ENCODE measurements at places on chromosomes 6 and 20.

DNA sequence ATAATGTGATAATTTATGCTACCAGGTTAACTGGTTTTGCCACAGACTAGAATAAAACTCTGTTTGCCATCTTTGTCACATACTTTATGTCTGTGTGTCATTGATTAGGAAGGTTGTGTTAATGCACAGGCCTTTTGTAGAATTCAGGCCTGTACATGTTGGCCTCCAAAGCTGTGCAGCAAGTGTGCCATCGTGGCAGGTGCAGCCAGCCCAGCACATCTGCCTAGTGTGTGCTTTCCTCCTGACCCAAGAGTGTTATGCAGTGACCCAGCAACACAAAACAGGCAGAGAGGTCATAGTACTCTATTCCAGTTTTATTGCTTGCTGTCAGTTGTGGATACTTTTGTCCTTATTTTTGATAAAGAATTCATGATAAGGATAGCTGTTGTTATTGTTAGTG, 3.7 kb downstream of the MAP3K4 start:
- no peak for DNase-seq

GRCh38 chr6:66499851-66500250, 792.8 kb upstream of the EYS start:
- no peak for DNase-seq

DNA sequence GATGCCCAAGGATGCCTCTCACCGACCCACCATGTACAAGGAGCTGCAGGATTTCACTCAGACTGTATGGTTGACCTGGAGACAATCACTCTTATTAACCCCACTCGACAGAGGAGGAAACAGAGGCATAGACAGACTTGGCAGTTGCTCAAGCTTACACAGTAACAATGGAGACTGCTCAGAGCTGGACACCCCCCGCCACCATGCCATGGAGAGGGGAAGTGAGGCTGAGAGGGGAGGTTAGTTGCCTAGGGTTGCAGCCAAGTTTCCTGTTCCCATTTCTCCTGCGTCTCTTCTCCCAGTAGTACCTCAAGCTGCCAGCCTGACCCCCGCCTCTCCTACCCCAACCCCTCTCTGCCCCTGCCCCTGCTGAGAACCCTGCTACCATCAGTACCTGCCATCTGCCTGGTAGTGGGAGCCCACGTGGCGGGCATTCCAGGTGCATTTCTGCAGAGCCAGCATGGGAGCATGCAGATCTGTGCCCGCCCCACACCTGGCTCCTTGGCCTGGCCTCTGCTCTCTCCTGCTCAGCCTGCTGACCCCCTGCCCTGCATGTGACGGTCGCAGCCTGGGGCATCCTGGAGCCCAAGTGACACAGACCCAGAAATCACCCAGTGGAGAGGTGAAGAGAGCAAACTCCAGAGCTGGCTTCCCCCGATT, 157.7 kb downstream of the PREX1 start:
- DNase-seq: no peak

DNA sequence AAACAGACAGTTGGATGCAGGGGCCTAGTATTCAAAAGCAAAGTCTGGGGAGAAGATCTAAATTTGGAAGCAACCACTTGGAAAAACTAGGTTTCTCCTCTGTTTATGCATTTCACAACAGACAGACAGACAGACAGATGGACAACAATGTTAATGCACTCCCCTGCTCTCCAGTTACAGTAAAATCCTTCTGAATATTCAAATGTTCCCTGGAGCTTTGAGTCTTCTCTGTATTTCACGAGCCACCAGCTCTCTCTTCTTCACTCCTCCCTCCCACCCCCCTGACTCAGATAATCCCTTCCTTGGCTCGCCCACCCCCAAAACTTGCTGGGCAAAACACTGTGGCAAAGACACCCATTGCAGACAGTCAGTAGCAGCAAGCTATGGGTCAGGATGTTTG, 129.3 kb upstream of the TOP1 start:
- DNase-seq: no peak

- DNase-seq: no peak
These were observed 6.1 kb downstream of the RAMACL start for GRCh38 chr6:166580076-166581050.

- DNase-seq: no peak
These were observed 74.5 kb downstream of the PSMG4 start for GRCh38 chr6:3333263-3333662.

GRCh38 chr6:105882121-105882803, 203.9 kb upstream of the PRDM1 start:
- DNase-seq: no peak
